ENCODE measurements at places on chromosomes 6 and 20.

DNA sequence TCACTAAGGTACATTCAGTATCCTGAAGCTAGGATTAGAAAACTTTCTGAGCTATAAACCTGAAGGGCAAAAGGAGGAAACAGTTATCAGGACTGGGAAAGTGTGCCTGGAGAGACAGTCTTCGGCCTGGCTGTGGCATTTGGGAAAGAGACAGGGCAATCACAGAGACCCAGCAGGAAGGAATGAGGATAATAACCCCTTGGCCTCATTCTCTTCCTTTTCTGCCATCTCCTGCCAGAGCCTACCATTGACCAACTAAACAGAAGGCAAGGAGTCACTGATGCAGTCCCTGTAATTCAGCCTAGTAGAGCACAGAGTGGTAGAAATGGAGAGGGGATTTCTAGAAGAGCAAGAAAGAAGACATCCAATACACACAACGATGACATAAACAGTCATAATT lies 359.4 kb downstream of the HDGFL1 start:
- DNase-seq = no peak

- no peak for DNase-seq
Measured at GRCh38 chr6:145406783-145407182, 328.5 kb downstream of the EPM2A start.

GRCh38 chr6:45351667-45352066 lies 23.5 kb downstream of the RUNX2 start:
- DNase-seq = no peak

DNA sequence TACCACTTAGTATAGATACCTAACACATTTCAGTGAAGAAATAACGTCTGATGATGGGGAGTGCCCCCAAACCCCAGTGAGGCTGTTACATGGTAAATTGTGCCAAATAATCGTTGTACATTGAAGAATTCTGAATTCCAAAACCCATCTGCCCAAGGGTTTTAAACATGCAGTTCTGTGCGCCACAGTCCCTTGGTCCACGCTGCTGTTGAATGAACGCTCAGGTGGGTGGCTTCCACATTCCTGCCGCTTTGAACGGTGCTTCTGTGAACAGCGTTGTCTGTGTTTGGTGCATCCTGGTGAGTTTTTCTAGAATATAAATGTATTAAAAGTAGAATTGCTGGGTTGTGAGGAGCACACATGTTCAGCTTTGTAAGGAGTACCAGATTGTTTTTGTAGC lies 2.9 kb downstream of the GID8 start:
- no peak for DNase-seq

- no peak for DNase-seq
Measured at GRCh38 chr20:63336232-63336752, 24.9 kb downstream of the CHRNA4 start.

Data from HFFc6 (cell line).